SHP77 treated with DMSO at 0.1 percent for 48 hours (cell line): ENCODE measurements at places on chromosomes 6 and 20.

DNA sequence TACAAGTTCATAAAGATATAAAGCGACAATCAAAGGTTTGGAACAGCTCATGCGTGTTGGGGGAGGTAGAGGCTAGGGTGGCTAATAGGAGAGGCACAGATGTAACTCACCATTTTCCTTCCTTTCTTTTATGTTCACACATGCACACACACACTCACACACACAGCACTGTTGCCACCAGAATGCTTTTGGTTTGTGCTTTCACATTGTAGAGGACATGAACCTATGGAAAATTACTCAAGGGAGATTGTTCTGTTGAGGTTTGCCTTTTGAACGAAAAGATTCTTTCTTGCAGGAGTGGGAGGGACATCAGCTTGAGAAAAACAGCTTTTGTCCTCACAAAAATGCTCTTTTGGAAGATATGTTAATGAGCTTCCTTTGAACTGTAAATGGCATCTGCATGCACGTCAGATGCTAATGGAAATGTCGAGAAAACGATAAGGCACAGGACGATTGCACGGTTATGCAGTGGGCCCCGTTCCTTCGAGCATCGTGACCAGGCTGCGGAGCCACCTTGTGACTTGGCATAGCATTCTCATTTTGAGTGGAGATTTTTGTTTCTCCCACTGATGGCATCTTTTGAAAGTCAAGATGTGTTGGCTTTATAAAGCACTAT is 724.1 kb downstream of the KIF16B start:
- DNase-seq = no peak

DNA sequence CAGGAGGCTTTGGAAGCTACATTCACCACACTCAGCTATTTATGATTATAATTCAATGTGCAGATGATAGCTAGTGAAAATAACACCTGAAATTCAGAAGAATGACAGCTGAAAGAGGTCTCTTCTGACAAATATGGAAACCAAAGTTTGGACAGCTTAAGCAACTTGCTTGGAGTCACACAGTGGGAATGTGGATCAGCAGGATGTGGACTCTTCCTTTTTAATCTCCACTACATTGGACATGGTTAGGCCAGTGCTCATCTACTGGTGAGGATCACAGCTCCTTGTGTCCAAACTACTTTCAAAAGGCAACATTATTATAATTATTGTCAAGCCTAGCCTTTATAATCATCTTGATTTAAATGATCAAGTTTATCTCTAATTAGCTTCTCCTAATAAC is 10.4 kb downstream of the TRAPPC3L start:
- no peak for DNase-seq

DNA sequence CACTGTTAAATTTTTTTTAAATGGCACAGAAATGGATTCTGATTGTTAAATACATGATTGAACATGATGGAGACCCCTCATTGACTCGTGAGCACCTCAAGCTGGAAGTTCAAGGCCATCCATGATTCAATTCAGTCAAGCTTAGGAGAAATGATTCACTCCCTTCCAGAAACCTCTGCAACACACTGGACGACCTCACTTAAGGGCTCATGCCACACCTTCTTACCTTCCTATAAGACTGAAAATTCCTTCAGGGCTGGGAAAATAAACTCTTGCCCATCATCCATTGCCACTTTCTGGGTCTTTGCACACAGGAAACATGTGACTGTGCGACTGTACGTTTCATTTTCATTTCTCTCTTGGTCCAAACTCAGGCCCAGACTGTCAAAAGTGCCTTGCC is 196.4 kb downstream of the TBXT start:
- DNase-seq = no peak

DNA sequence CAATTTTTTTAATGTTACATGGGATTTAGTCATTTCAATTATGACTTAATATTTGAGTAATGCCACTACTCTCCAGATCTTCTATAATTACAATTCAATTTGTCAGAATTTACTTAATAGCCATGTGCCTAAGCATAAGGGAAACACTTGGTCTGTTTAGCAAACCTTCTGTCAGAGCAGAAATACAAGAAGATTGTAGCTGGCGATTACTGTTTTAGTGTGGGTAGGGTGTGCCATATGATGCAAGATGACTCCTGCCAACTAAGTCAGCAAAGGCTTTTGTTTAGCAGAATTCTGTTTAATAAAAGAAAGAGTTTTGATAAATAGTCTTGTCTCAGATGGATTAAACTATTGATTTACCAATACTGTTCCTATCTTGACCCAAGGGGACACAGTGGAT is 455.4 kb downstream of the RNF144B start:
- no peak for DNase-seq

DNA sequence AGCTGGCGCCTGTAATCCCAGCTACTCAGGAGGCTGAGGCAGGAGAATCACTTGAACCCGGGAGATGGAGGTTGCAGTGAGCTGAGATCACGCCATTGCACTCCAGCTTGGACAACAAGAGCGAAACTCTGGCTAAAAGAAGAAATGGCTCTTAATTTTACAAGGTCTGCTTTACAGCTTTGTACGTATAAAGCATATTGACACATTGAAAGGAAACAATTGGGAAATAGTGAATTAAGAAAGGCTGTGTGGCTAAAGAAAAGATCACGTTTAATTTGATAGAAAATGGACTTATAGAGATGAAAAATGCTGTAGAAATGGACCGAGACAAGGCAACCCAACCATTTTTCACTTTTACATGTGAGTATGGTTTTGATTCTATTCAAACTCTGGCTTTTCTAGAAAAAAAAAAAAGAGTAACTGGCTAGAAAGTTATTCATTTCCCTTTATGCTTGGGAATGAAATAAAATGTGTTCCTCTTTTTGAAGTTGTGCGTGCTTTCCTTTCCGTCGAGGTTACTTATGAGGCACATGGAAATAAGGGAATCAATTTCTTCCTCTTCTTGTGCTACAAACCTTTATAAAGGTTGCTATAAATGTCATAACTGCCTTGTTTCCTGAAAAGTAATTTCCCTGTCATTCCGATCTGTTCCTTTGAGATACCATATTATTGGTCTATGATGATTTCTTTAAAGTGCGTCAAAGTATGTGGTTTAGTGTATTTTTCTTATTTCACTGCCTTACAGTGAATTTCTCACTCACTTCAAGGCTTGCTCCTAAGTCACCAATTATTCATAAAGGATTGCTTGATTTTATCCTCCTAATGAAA is 29.4 kb downstream of the PFDN4 start:
- no peak for DNase-seq

GRCh38 chr6:151148111-151148510 is 91.7 kb upstream of the AKAP12 start:
- DNase-seq = no peak

GRCh38 chr20:36653456-36653855 is 7.5 kb upstream of the SLA2 start:
- DNase-seq = no peak

DNA sequence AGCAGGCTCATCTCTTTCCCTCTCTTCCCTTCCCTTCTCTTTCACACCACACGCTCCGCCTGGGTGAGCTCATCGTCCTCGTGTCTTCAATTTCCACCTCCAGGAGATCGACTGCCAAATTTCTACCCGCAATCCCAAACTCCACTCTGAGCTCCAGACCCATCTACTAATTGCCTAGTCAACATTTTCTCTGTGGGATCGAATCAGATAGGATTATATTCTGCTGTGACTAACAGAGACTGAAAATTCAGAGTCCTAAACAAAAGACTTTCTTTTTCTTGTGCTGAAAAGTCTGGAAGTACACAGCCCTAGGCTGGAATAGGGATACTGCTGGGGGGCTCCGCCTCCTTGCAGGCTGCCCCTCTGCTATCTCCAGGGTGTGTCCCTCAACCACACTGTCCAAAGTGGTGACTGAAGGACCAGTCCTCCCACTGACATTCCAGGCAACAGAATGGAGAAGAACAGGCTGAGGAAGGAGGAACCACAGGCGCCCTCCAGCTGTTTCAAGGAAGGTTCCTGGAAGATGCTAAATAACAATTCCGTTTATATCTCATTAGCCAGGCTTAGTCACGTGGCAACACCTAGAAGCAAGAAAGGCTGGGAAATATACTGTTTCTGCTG is 5.0 kb upstream of the HSPA12B start:
- no peak for DNase-seq

DNA sequence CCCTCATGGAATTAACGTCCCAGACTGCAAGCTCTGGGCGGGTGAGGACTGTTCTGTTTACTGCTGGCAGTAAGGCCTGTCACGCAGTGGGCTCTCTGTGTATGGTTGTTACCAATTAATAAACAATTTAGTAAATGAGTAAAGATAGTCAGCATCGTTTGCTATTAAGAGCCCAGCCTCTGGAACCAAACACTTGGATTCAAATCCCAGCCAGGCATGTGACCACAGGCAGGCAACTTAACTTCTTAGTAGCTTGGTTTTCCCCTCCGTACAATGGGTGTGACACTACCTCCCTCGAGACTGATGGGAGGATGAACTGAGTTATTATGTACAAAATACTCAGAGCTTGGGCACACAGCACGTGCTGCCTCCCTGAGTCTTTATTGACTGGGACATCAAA is 137.7 kb upstream of the ARMC2 start:
- DNase-seq = no peak

DNA sequence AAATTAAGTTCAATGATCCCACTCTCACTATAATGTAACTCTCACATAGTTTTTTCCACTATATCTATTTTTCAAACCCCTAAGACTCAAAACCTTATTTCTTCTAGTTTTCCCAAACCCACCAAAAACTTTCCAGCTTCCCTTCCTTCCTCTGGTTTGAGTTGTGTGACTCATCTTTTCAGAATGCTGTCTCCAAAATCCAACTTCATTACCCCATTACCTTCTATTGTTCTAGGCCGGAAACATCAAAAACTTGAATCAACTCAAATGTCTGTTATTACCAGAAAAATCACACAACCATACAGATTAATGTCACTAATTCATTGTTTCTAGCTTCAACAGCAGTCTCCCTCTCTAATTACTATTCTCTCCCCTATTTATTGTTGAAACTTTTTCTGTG is 1090.3 kb downstream of the HACE1 start:
- DNase-seq = no peak

GRCh38 chr20:5100684-5101347 is 18.9 kb downstream of the PCNA start:
- DNase-seq = peak; percentile 62

GRCh38 chr20:54347166-54347833 is 128.1 kb upstream of the DOK5 start:
- no peak for DNase-seq

DNA sequence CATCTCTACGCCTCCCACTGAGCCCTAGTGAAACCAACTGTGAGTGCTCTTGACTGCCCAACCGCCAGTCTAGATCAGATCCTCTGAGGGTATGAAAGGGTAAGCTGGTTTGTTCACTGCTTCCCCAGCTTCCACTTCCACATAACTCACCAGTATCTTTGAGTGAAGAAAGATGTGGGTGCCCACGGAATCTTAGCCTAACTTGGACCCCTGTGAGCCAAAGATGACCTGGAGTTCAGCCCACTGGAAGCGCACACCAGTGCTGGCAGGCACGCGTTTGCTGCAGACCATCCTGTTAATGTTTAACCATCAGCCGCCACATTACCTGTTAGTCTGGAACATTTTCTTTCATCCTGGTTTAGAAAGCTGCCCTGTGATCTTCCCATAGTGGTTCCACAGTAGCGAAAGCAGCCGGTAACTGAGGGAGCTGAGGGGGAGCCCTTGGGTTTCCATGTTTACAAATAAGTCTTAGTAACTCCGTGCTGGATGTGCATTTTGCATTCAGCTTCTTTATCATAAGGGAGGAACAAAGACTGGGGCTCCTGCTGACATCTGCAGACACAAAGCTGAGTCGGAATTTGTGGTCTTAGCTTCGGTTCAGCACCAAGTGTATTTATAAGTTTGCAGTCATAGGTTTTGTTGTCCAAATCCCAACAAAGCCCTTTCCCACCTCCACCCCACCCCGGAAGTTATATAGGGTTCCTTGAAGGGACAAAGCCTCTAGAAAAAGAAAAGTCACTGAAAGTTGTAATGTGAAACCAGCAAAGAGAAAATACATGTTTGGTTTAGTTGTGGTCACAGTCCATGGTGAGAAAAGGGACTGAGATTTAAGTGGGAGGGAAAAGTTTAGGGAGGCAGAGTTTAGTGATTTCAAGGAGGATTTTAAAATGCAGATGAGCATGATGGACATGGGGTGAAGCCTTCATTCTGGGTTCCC is 71.0 kb downstream of the SSR1 start:
- no peak for DNase-seq

DNA sequence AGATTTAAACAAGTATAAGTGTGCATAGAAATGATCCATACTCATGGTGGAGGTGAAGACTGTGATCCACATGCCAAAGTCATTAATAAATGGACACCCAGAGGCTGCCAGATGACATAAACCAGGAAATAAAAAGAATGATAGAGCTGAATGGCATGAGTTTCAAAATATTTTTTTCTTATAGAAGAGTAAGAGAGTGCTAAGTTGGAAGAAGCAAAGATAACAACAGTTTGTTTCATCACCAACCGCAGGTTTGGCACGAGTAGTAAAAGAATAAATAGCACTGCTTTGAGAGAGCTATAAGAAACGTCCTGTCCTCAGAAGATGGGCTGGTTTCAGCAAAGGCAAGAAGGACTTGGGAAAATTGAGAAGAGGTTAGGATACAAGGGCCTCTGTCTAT is 246.9 kb downstream of the UBE3D start:
- no peak for DNase-seq

DNA sequence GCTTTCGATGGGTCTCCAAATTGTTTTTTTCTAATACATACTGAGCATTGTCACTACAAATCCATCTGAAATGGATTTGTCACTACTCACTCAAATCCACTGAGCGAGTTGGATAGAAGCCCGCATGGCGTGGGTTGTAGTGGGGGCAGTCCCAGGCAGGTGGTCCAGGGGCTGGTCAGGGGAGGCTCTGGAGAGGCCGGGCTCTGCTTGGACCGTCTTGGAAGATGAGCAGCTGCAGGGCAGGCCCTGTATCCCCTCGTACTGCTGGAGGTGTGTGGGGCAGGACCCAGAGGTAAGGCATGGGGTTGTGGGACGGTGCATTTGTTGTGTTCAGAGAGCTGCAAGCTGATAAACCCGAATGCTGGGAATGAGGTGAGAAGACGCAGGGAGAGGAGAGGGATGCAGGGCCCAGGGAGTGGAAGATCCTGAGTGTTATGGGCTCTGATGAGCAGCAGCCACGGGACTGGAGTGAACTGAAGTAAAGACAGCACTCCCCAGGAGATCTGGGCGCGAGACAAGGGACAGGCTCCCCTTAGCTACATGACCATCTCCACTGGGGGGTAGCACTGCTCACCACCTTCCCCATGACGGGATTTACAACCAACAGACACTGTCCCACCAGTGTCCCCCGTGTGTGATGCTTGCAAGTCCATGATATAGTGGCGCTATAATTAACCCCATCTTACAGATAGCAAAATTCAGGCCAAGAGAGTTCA is 45.9 kb downstream of the PSMG4 start:
- no peak for DNase-seq

DNA sequence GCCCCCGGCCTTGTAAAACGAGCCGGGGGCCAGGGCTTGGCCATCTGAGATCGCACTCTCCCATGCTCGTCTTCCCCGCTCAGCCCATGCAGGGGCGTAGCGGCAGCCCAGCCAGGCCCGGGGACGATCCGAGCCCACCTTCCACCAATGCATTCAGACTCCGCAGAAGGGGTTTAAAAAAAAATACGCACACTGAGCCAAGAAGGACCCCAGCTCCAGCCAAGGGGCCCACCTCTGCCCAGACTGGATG is 320 bp downstream of the GSTA4 start:
- DNase-seq = no peak

- DNase-seq = peak; percentile 75
These were observed 612.5 kb downstream of the CDH26 start for GRCh38 chr20:60570481-60571277.

GRCh38 chr20:56627122-56628014 is 1.7 kb upstream of the TFAP2C start:
- no peak for DNase-seq

- DNase-seq = no peak
These were observed 379.8 kb downstream of the UTRN start for GRCh38 chr6:144664947-144665346.
